ENCODE measurements at places on chromosomes 4 and X. TPM values are rescaled to one million over a fixed set of nuclear protein-coding genes. Genes with fewer than 3 reads are reported as not detected.

Gene SORBS2
- 1,032 TPM for total RNA-seq

Gene MAGEB17
- total RNA-seq: not detected

Gene TRIM61
- 2.8 TPM for total RNA-seq

Gene HMX1
- 1.7 TPM for total RNA-seq

- DNase-seq: no peak
- H3K4me3 ChIP-seq: no peak overlapping the region
- H3K27me3 ChIP-seq: no peaks in the 10 kb centered on the region
- H3K27ac ChIP-seq: no peak overlapping the region
- no peaks in the 10 kb centered on the region for H3K36me3 ChIP-seq
These were observed 151.7 kb downstream of the SNCA start for GRCh38 chr4:89685277-89685676.

GRCh38 chr4:127993151-127993550 is 27.9 kb downstream of the ABHD18 start:
- H3K4me3 ChIP-seq: no peak overlapping the region
- no peaks in the 10 kb centered on the region for H3K4me1 ChIP-seq
- no peak overlapping the region for H3K27ac ChIP-seq
- H3K36me3 ChIP-seq: no peaks in the 10 kb centered on the region
- H3K27me3 ChIP-seq: no peaks in the 10 kb centered on the region

DNA sequence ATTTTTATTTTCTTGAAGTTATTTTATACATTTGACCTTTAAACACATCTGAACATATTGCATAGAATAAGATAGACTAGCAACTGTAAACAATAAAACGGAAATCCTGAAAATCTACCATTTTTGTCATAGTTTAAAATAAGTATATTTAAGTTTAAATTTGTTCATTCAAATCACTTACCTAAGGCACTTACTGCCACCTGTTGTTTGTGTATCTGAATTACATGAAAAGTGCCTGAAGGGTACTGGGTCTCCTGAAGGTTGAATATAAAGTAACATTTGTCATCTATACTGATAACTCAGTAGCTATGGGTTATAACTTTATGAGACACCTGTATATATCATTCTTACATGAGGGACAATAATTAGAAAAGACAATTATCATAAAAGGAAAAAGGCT is 38.6 kb downstream of the TRPC5 start:
- no peaks in the 10 kb centered on the region for H3K36me3 ChIP-seq
- no peaks in the 10 kb centered on the region for H3K27me3 ChIP-seq
- no peak overlapping the region for H3K4me3 ChIP-seq
- H3K27ac ChIP-seq: no peak overlapping the region
- no peak for DNase-seq

DNA sequence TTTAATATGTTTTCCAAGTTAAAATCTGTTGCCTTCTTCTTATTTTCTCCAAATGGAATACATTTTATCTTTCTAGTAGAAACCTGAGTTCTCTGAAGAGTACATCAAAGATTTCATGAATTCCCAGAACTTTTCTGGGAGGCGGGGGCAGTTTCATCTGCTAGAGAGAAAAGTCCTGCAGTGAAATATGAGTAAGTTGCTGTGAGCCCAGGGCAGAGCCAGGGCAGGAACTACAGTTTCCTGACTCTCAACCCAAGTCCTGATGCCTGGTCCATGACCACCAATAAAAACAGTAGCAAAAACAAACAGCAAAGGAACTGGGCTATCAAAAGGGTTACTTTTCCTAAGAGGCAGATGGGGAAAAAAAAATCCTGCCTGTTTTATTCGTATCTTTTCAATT is 239.4 kb upstream of the CTSO start:
- H3K27me3 ChIP-seq: no peaks in the 10 kb centered on the region
- peaks cover 5% of the 10 kb centered on the region for H3K4me1 ChIP-seq
- no peak for DNase-seq
- H3K27ac ChIP-seq: no peak overlapping the region
- H3K36me3 ChIP-seq: no peaks in the 10 kb centered on the region

- no peak overlapping the region for H3K4me3 ChIP-seq
- H3K27me3 ChIP-seq: no peaks in the 10 kb centered on the region
- H3K27ac ChIP-seq: no peak overlapping the region
- no peak for DNase-seq
- peaks cover 10% of the 10 kb centered on the region for H3K4me1 ChIP-seq
These were observed 286.1 kb upstream of the TENM3 start for GRCh38 chr4:181957088-181957487.

DNA sequence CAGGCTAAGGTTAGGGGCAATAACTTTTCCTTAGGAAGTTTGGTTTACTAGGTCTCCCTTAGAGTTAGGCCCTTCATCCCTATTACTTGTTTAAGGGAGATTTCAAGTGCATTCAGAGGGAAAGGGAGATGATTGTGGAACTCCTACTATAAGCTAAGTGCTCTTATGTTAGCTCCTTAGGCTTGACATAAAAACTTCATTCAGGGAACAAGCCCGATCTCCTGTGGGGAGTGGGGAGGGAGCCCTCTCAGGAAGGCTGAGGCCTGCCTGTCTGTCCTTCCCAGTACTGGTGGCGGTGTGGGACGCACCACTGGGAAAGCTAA is 8.0 kb downstream of the KLF3 start:
- peak overlapping the region; percentile 99 for H3K27ac ChIP-seq
- H3K36me3 ChIP-seq: no peaks in the 10 kb centered on the region
- no peak for DNase-seq
- H3K27me3 ChIP-seq: no peaks in the 10 kb centered on the region
- peaks cover 99% of the 10 kb centered on the region for H3K4me1 ChIP-seq
- H3K4me3 ChIP-seq: no peak overlapping the region

DNA sequence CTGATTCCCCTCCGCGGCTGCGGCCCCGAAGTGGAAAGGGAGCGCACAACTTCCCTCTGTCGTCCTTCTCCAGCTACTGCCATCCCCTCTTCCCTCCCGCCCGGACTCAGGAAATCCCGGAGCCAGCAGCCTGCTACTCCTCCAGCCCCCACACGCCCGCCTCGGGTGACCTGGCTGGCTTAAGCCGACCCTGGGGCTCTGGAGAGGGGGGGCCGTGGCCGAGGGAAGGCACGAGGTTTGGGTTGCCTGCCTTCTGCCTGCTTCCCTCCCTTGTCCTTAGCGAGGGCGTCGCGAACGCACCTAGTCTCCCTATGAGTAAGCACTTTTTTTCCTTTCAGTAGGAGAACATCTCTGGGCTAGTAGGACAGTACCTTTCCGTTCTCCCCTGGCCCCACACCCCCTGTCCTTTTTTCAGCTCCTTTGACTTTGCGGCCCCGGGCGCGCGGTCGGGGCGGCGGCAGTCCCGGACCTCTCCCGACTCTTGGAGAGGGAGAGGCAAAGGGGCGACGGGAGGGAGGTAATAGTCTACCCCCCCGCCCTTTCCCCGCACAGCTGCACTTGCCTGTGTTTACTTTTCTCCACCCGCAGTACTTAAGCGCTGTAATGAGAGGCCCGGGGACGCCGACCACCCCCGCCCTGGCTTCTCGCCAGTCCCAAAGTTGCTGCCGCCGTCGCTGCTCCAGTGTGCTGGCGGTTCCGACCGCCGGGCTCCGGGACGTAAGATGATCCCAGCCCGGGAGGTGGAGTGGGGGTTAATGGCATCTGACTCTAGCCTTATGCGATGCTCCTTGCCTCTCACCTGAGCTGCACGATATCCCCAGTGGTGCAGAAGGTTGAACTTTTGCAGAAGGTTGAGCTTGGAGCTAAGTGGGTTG is 868 bp downstream of the PLS3 start:
- H3K27ac ChIP-seq: peak overlapping the region; percentile 91
- peak; percentile 78 for DNase-seq
- peak overlapping the region; percentile 55 for H3K4me3 ChIP-seq
- no peaks in the 10 kb centered on the region for H3K27me3 ChIP-seq

GRCh38 chrX:153669901-153670731 is 3.5 kb downstream of the PNCK start:
- H3K36me3 ChIP-seq: no peaks in the 10 kb centered on the region
- H3K4me3 ChIP-seq: no peak overlapping the region
- H3K4me1 ChIP-seq: no peaks in the 10 kb centered on the region
- peak; percentile 62 for DNase-seq
- H3K27ac ChIP-seq: peak overlapping the region; percentile 70
- H3K27me3 ChIP-seq: no peaks in the 10 kb centered on the region

DNA sequence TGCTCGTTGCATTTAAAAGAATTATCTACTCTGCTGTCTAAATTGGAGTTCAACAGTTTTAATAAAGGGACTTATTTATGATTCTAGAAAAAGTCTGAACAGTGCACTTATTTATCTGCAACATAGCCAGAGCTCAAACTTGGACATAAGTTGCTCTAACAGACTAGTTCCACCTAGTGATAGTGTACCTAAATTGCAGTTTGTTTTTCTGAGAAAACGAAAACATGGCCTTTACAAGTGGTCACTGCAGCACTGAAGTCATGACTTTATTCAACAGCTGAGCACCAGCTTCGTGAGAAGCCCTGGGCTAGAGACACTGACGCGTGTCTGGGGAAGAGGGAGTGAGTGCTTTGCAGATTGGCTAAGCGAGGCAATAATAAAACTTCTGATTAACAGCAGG is 77.3 kb upstream of the IGSF1 start:
- no peaks in the 10 kb centered on the region for H3K27me3 ChIP-seq
- H3K36me3 ChIP-seq: no peaks in the 10 kb centered on the region
- H3K4me1 ChIP-seq: no peaks in the 10 kb centered on the region

DNA sequence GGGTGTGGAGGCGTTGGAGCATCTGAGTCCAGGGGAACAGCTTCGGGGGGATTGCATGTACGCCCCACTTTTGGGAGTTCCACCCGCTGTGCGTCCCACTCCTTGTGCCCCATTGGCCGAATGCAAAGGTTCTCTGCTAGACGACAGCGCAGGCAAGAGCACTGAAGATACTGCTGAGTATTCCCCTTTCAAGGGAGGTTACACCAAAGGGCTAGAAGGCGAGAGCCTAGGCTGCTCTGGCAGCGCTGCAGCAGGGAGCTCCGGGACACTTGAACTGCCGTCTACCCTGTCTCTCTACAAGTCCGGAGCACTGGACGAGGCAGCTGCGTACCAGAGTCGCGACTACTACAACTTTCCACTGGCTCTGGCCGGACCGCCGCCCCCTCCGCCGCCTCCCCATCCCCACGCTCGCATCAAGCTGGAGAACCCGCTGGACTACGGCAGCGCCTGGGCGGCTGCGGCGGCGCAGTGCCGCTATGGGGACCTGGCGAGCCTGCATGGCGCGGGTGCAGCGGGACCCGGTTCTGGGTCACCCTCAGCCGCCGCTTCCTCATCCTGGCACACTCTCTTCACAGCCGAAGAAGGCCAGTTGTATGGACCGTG is 2.2 kb downstream of the AR start:
- peak; percentile 71 for DNase-seq
- H3K36me3 ChIP-seq: no peaks in the 10 kb centered on the region
- no peaks in the 10 kb centered on the region for H3K4me1 ChIP-seq
- H3K27me3 ChIP-seq: no peaks in the 10 kb centered on the region
- H3K27ac ChIP-seq: peak overlapping the region; percentile 59

DNA sequence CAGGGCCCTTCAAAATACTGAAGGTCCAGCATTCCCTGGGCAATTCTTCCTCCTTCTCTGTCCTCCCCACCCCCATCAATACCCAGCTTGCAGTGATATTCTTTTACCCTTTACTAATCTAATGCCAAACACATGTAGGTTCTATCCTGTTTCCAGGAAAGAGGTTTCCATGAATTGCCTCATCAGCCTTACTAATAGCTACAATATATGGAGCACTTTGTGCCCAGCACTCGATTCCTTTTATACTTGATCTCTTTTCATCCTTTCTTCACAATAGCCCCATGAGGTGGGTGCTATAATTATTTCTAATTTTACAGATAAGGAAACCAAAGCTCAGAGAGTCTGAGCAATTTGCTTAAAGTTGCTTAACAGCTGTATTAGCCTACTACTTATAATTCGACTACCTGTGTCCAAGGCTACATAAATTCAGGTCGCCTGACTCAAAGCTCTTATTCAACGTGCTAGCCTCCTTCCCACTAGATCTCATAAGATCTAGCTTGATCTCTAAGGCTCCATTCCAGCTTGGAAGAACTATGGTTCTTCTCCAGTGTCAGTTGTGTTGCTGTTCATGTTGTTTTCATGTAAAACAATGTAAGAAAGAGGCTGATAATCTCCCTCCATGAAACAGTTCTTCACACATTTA is 229.6 kb upstream of the PGRMC2 start:
- H3K4me1 ChIP-seq: peaks cover 6% of the 10 kb centered on the region
- no peak for DNase-seq
- no peaks in the 10 kb centered on the region for H3K27me3 ChIP-seq
- H3K4me3 ChIP-seq: no peak overlapping the region

- H3K27me3 ChIP-seq: no peaks in the 10 kb centered on the region
- H3K27ac ChIP-seq: no peak overlapping the region
- DNase-seq: no peak
- no peak overlapping the region for H3K4me3 ChIP-seq
- H3K4me1 ChIP-seq: peaks cover 6% of the 10 kb centered on the region
- H3K36me3 ChIP-seq: no peaks in the 10 kb centered on the region
These were observed 85.1 kb downstream of the PDK3 start for GRCh38 chrX:24550166-24550565.
